ENCODE measurements at places on chromosomes 12 and 14. TPM values are rescaled to one million over a fixed set of nuclear protein-coding genes. Genes with fewer than 3 reads are reported as not detected.

The ENDOU gene
- not detected for total RNA-seq

The KLHL33 gene
- 0.19 TPM for total RNA-seq

The CARMIL3 gene
- total RNA-seq, result 0.11 TPM

The SLC5A8 gene
- total RNA-seq, result not detected

The TOMM20L gene
- 0.56 TPM for total RNA-seq

The CIDEB gene
- 9.2 TPM for total RNA-seq

The CD4 gene
- total RNA-seq, result 136 TPM
